NCI-H2227 treated with DMSO at 0.1 percent for 48 hours (cell line): ENCODE measurements at places on chromosomes 5 and 9.

DNA sequence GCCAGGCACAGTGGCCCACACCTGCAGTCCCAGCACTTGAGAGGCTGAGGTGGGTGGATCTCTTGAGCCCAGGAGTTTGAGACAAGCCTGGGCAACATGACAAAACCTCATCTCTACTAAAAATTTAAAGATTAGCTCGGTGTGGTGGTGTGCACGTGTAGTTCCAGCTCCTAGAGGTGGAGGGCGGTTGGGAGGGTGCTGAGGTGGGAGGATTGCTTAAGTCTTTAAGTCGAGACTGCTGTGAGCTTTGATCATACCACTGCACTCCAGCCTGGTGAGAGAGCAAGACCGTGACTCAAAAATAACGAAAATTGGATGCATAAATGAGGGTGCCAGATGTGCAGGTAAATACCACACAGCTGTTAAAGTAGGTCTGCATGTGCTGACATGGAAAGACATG, 39.3 kb upstream of the TDRD7 start:
- no peak for DNase-seq

GRCh38 chr5:172854451-172854871, 20.4 kb downstream of the ERGIC1 start:
- DNase-seq, result no peak

DNA sequence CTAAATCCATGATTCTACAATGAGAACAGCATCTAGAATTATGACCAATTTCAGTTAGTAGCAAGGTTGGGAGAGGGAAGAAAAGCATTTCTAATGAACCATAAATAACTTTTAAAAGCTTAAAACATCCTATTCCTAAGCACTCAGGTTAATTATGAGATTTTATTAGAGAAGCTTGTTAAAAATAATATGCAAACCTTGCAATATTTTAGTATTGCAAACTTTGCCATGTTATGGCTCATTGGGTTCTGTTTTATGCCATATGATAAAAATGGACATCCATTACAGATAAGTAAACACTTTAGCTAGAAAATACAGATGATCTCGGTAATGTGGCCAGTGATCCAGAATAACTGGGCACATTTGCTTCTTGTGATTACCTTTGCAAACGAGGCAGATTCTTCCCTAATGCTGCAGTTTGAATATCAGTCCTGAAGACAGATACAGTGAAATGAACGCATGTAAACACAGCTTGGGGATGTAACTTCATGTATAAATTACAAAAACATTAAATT, 447.0 kb downstream of the PLK2 start:
- DNase-seq, result no peak

DNA sequence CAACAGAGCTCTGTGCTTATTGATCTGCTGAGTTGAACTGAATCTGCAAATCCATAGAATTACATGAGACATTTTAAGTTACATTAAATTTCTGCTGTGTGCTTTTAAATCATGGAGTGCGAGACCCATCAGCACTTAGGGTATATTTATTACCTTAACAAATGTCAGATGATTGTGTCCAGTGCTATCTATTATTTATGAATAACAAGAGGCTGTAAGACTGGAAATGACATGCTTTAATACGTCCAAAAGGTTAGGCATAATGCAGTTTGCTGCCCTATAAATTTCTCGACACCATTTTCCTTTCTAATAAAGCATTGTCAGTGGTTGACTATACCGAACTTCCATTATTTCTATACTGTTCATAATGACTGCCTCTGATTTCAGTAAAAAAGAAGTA, 117.6 kb downstream of the SEMA6A start:
- DNase-seq, result no peak

DNA sequence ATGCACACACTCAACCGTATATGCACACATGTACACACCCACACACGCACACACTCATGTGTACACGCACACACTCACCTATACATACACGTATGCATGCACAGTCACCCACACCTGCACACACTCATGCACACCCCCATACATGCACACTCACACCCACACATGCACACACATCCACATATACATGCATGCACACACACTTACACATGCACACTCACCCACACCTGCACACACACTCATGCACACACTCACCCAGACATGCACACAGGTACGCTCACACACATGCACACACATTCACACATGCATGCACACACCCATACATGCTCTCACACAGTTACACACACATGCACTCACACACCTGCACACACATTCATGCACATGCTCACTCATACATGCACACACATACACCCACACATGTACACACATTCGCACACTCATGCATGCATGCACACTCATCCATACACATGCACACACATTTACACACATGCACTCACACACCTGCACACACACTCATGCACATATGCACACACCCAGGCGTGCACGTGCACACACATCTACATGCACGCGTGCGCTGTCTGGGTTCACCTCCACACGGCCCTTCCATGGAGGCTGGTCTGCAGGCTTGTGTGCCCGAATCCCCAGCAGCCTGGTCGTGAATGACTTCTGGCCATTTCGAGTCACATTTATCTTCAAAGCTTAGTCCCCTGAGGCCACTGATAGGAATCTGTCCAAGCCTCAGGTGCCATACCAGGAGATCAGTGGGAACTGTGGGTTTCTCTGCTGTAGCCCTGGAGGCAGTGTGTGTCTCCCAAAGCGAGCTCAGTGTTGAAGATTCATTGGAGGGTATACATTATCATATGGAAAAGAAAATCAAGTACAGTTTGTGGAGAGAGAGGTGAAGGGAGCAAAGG, 103.0 kb downstream of the COL5A1 start:
- DNase-seq, result no peak
